ENCODE measurements at places on chromosomes 13 and 19. TPM values are rescaled to one million over a fixed set of nuclear protein-coding genes. Genes with fewer than 3 reads are reported as not detected.

GRCh38 chr13:106152047-106152446 lies 383.4 kb downstream of the EFNB2 start:
- H3K4me3 ChIP-seq, result no peak overlapping the region
- no peak for ATAC-seq
- no peaks in the 10 kb centered on the region for H3K36me3 ChIP-seq
- H3K27me3 ChIP-seq, result no peaks in the 10 kb centered on the region
- no peaks in the 10 kb centered on the region for H3K4me1 ChIP-seq
- no peak overlapping the region for H3K27ac ChIP-seq

- H3K4me1 ChIP-seq, result no peaks in the 10 kb centered on the region
- peaks cover 50% of the 10 kb centered on the region for H3K36me3 ChIP-seq
- H3K27me3 ChIP-seq, result no peaks in the 10 kb centered on the region
- H3K4me3 ChIP-seq, result no peak overlapping the region
Measured at GRCh38 chr19:1814391-1814790, 2.3 kb upstream of the ATP8B3 start.

Gene SARS2
- 12.3 TPM for total RNA-seq

Gene OR4F17
- total RNA-seq, result not detected

- ATAC-seq, result no peak
- peaks cover 94% of the 10 kb centered on the region for H3K27me3 ChIP-seq
- H3K4me3 ChIP-seq, result peak overlapping the region; percentile 51
- H3K4me1 ChIP-seq, result no peaks in the 10 kb centered on the region
Measured at GRCh38 chr19:50555450-50556281, 12.6 kb downstream of the LRRC4B start.

Gene IZUMO2
- not detected for total RNA-seq

- H3K4me1 ChIP-seq, result no peaks in the 10 kb centered on the region
- no peak for ATAC-seq
- H3K4me3 ChIP-seq, result peak overlapping the region; percentile 53
- H3K36me3 ChIP-seq, result no peaks in the 10 kb centered on the region
Measured at GRCh38 chr19:23394511-23394910, 760 bp downstream of the ZNF91 start.

- H3K27me3 ChIP-seq, result peaks cover 86% of the 10 kb centered on the region
- no peak overlapping the region for H3K27ac ChIP-seq
- ATAC-seq, result no peak
- H3K36me3 ChIP-seq, result no peaks in the 10 kb centered on the region
- H3K4me3 ChIP-seq, result no peak overlapping the region
Measured at GRCh38 chr19:29565171-29565570, 39.4 kb downstream of the VSTM2B start.

DNA sequence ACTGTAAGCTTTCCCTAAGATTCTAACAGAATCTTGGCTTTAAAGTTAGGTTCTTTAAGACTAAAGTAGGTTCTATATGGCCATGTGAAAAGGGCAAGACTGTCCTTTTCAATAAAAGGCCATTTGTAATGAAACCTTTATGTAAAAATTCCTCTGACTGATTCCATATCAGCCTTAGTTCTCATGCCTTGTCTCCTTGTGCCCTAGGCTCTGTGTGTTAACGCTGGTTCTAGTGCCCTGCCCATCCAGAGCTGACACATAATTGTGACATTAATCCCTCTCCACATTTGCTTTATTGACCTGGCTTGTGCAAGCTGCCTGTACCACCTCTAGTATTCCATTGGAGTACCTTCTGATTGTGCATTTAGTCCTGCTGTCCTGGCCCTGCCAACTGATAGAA lies 28.2 kb downstream of the CYSLTR2 start:
- ATAC-seq, result no peak
- no peaks in the 10 kb centered on the region for H3K36me3 ChIP-seq
- H3K27ac ChIP-seq, result no peak overlapping the region
- H3K4me1 ChIP-seq, result no peaks in the 10 kb centered on the region

DNA sequence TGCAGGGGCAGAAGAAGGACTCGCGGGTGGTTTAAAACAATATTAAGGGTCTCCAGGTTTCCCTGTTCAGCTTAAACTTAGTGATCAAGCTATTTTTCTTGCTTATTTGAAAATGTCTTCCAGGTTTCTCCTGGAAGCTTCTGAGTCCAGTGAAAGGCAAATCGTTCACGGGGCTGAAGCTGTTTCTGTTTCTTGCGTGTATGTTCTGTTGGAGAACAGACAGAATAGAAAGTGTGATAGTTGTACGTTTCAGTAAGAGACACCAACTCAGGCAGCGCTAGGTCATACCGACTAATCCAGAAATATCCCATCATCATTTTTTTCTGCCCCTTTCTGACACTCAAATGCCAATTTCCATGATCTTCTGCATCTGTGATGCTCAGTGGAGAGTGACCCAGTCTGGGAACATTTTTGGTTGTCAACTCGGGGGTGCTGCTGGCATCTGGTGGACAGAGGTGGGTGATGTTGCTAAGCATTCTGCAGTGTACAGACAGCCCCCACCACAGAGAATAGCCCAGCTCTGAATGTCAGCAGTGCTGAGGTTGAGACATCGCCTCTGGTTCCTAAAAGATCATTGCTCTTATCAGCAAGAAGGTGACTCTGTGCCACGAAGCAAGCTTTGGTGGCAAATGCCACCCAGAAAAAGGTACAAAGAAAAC lies 4.3 kb downstream of the KLF2 start:
- H3K36me3 ChIP-seq, result peaks cover 22% of the 10 kb centered on the region
- no peaks in the 10 kb centered on the region for H3K27me3 ChIP-seq
- H3K4me1 ChIP-seq, result peaks cover 18% of the 10 kb centered on the region
- peak overlapping the region; percentile 98 for H3K27ac ChIP-seq
